ENCODE measurements at places on chromosomes 2 and 18. TPM values are rescaled to one million over a fixed set of nuclear protein-coding genes. Genes with fewer than 3 reads are reported as not detected.
A peak's percentile ranks its signal among the peaks of the same experiment; 100 is the strongest.

CRYBA2 gene
- total RNA-seq = not detected

ADRA2B gene
- total RNA-seq = 0.10 TPM

STAT1 gene
- total RNA-seq = 309 TPM

DNA sequence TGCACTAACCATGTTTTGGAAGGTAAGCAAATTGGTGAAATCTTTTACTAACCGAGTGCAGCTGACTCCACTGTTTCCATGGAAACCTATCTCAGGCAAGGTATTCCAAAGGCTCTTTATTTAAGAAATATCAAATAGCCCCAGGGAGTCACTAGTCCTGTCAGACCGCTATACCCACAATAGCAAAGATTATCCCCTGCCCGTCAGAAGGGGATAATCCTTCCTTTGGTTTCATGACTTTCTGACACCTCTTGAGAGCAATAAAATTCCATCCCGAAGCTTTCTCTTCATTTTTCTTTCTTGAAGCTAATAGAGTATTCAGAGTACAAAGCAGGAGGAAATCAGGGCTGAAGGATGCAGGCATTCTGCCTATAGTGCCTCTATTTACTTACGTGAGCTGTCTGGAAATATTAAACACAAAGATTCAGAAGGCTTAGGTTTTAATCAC lies 34.7 kb upstream of the MAP2 start:
- DNase-seq = no peak

DNA sequence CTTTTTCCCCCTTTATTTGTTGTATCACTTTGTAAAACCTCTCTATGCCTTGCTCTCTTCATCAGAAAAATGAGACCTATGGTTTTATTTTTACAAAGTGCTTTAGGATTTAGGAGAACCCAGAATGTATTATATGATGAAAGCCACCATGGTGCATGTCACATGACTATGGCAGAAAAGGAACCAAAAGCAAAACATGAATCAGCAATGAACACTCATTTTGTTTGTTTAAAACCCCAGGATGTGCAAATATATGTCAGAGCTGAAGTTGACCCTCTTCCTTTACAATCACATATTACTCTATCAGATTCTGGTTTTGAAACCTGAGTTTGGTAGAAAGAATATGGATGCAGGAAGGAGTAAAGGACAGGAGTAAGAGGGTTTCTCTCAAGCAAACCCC lies 70.0 kb downstream of the FIGN start:
- no peak for DNase-seq

GRCh38 chr18:70301667-70302066 lies 12.8 kb downstream of the SOCS6 start:
- DNase-seq = no peak

DNA sequence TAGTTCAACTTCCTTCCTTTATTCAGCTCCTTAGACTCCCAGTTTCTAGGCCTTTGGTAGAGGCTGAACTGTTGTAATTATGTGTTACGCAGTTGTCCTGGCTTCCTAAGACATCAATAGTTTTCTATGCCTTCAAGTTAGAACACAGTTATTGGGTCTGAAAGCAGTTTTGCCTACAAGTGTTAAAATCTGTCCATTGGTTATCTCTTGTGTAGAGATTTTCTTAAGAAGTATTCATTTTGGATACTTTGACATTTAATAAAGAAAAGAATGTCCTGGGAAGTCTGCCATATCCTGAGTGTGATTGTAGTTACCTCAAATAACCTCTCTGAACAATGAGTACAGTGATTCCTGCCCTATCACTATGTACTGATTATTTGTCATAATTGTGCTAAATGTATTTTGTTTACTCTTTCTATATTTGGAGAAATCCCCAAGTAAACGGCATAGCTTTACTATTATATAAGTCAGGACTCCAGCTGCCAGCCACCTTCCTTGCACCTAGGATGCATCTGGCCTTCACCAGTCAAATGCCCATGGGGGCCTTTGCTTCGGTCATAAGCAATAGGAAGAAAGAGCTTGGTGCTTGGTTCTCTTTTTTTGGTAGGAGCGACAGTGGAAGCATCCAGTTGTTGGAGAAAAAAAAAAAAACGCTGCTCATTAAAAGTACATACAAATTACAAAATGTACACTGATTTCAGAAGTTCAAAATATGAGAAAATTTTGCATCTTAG lies 449.5 kb upstream of the PKDCC start:
- no peak for DNase-seq

- DNase-seq = no peak
Measured at GRCh38 chr2:39737661-39738060, 41.4 kb downstream of the THUMPD2 start.

GRCh38 chr2:28445448-28446258 lies 50.2 kb upstream of the PLB1 start:
- no peak for DNase-seq

DNA sequence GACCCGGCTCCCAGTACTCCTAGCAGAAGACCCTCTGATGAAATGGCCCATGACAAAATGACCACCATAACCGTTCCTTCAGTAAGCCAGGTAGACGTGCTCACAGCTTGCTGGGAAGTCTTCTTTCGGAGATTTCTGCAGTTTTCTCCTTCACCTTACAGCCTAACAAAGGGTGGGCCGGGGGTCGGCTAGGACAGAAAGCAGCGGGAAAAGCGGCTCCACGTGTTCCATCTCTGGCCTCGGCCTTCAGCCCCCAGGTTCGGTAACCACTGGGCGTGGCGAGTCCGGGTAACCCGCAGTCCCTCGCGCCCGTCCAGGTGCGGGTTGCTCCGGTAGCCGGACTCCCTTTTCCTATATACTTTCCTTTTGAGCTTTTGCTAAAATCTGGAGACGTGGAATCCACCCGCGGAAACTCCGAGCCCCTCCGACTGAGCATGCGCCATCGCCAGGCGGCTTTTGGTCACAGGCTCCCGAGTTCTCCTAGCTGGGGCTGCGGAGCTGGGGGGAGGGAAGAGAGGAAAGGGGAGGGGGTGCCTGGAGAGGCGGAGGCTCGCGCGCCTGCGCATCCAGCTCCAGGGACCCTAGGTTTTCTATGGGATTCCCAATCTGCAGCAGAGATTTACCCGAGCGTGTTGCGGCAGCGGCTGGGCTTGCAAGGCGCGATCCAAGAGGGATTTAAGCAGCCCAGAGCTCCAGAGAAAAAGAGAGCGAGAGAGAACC lies at the start of gene VSNL1:
VSNL1 (plus strand) TSS at position 604 of the 720 bp plus-strand sequence. CDS start 51,379 bp downstream, outside the sequence.
- DNase-seq = no peak

DNA sequence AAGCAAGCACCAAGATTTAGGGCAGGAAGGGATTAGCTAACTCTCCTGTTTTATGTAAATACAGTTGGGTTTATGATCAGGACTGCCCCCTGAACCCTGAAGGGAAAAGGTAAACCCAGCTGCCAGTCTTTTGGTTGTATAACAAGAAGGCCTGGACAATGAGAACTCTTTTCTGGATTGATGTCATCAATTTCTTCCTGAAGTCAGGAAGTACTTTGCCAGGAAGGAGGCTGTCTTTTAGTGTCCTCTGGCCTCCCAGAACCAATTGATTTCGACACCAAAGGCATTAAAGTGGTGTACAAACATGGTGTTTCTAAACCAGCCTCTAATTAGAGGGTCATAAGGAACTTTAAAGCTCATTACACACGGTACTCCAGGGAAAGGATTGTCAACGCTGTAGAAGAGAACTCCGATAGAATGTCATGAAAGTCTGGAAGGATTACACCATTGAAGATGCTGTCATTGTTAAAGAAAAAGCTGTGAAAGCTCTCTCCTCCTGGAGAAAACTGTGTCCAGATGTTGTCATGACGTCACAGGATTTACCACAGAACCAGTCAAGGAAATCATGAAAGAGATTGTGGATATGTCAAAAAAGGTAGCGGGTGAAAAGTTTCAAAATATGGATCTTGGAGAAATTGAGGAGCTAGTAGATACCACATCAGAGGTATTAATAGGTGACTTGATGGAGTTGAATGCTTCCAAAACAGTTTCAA lies 78.8 kb downstream of the ANKRD12 start:
- no peak for DNase-seq

DNA sequence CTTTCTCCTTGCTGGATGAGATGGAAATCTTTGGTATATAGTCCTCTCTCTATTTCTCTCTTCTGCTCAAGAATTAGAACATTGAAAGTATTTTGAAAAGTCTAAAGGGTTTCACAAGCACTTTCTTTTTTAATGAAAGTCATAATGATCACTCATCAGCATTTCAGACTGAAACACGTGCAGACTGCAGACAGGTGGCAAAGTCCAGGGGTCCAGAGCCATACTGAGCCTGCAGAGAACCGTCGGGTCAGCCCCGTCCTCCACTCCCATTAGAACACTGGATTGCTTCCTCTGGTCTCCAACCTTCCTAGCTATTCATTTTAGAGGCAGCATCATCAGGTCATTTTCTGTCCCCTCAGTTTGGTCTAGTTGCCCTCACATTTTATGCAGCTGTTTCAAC lies 3.1 kb downstream of the TMEM247 start:
- DNase-seq = no peak

DNA sequence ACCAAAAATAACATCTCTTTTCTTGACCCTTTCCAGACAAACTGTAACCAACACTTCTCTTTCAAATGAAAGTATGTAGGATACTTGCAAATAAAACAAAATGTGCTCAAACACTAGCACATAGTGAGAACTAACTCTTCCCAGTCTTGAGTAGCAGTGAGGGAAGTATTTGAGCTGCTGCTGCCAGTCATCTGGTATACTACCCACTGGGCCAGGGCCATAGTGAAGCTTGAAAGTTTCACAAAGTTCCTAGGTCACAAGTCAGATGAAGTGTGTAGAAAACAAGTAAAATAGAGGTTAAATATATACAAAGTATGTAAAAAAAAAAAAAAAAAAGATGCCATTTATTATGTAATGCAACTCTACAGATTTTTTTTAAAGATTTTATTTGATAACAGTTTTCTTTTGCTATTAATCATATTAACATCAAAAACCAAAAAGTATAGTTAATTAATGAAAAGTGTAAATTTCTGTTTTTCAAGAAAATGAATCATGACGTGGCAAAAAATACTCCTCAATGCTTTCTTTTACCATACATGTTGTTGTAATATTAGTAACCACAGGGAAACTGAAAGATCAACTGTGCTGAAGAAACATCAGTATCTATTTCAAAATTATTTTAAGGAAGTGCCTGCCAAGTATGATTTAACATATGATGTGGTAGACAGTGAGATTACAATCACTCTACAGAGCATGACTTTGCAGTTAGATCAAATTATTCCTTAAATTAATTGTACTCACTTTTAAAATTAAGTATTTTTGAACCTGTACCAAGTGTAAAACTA lies 21.6 kb upstream of the TRIB2 start:
- DNase-seq = no peak

DNA sequence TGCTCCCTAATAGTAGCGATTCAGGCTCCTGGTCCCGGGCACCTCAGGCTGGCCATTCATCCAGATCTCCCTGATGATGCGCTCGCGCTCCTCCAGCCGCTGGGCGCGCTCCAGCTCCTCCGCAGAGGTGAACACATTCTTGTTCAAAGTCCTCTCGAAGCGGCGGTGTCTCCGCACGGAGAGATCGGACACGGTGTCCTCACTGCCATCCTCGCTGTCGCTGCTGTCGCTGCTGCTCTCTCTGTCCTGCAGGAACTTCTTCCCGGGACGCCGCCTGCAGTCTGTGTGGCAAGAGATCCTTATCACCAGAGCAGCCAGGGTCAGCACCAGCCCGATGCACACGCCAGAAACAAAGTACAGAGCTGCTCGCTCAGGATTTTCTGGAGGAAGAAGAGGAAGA lies 67.5 kb downstream of the EVA1A start:
- DNase-seq = no peak

DNA sequence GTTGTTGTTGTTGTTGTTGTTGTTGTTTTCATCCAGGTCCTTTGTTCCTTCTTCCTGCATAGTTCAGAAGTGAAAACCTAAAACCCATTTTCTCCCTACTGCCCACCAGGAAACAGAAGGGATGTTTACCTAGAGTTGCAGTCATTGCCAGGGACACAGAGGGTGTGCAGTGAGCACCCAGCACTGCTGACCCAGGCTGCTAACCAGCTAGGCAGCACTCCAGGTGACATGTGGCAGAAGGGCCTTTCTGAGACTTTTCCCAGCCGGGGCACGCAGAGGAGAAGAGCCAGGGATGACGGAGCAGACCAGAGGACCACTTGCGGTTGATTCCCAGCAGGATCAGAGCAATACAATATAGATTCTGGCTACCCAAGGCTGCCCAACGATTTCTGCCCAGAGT lies 286.3 kb downstream of the BCL11A start:
- DNase-seq = no peak

DNA sequence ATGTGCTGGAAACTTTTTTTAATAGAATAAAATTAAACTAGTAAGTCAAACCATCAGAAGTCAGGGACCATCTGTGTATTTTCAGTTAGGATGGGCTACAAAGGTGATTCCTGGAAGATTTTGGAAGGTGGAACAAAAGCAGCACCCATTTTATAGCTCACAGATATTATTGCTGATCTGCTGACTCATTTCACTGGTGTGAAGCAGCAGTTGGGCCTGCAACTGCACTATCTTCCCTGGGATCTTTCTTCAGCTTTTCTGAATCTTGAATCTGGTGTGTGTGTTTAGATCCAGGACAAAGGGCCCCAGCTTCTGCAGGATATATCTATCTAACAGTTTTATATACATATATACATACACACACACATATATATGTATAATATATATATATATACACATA lies 35.6 kb upstream of the BCL11A start:
- no peak for DNase-seq

- peak; percentile 75 for DNase-seq
Measured at GRCh38 chr2:101675512-101675911, 22.0 kb upstream of the MAP4K4 start.

- DNase-seq = no peak
Measured at GRCh38 chr18:77000527-77000926, 132.1 kb downstream of the MBP start.

- no peak for DNase-seq
Measured at GRCh38 chr2:127094509-127095366, 12.2 kb downstream of the BIN1 start.

DNA sequence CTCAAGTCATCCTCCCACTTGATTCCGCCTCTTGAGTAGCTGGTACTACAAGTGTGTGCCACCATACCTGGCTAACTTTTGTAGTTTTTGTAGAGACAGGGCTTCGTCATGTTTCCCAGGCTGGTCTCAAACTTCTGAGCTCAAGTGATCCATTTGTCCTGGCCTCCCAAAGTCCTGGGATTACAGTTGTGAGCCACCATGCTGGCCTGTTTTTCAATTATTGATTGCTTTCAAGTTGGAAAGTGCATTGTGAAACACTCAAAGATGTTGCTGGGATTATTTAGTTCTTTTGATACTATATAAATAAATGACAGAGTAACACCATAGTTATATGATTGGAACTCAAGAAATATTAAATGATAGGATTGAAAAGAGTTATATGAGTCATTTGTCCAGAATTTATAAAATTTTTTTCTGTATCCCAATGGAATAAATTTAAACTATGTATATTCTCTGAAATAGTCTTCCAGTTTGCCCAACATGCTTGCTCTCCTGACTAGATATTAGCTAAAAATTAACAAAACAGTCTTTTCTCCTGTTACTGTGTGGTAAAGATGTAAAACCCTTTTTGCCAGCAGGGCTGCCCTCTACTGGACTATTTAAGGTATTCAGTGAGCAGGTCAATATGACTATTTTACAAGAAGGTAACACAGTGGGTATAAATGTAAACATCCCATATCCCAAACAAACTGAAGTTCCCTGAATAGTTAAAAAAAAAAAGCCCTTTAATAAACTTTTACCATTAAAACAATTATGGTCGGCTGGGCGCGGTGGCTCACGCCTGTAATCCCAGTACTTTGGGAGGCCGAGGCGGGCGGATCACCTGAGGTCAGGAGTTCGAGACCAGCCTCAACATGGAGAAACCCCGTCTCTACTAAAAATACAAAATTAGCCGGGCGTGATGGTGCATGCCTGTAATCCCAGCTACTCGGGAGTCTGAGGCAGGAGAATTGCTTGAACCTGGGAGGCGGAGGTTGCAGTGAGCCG lies 42.7 kb downstream of the ACSL3 start:
- DNase-seq = no peak

- DNase-seq = no peak
Measured at GRCh38 chr2:227597998-227598397, 695 bp upstream of the SCYGR2 start.
